ENCODE measurements at places on chromosomes 2 and 18. TPM values are rescaled to one million over a fixed set of nuclear protein-coding genes. Genes with fewer than 3 reads are reported as not detected.
A peak's percentile ranks its signal among the peaks of the same experiment; 100 is the strongest.

- peaks cover 9% of the 10 kb centered on the region for H3K4me1 ChIP-seq
- no peaks in the 10 kb centered on the region for H3K27me3 ChIP-seq
- DNase-seq = no peak
- H3K27ac ChIP-seq = no peak overlapping the region
- H3K4me3 ChIP-seq = no peak overlapping the region
- peaks cover 41% of the 10 kb centered on the region for H3K36me3 ChIP-seq
These were observed 20.9 kb downstream of the OXER1 start for GRCh38 chr2:42742740-42743658.

DNA sequence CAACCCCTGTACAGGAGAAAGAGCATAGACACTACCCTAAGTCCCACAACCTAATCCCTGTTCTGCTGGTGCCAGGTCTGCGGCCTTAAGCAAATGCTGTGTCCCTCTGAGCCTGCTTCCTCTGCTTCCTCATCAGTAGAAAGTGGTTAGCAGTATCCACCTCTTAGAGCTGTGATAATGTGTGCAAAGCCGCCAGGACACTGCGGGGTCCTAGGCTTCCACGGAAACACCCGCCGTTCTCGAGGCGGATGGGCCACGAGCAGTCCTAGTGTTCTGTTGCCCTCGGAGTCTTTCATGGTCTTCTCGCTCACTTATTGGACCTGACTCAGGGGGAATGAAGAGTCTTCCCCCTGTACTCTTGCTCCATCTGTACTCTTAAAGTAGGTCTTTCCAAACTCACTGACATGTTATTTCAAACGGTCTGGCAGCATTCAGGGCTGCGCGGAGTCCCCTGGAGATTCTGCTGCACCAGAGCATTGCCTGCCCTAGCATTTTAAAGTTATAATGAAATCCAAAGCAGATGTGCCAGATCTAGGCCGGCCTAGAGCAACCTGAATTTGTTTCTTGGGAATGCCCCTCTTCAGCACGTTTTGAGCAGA lies 107.2 kb upstream of the ZNF236 start:
- peaks cover 14% of the 10 kb centered on the region for H3K4me1 ChIP-seq
- no peak overlapping the region for H3K4me3 ChIP-seq
- DNase-seq = no peak

- no peaks in the 10 kb centered on the region for H3K4me1 ChIP-seq
- no peaks in the 10 kb centered on the region for H3K27me3 ChIP-seq
- no peak for DNase-seq
- H3K4me3 ChIP-seq = no peak overlapping the region
These were observed 58.3 kb downstream of the EFEMP1 start for GRCh38 chr2:55865096-55865835.

GRCh38 chr2:31227711-31228125 lies 6.2 kb upstream of the EHD3 start:
- H3K36me3 ChIP-seq = no peaks in the 10 kb centered on the region
- H3K4me1 ChIP-seq = no peaks in the 10 kb centered on the region
- H3K27me3 ChIP-seq = peaks cover 21% of the 10 kb centered on the region
- DNase-seq = no peak

SP110 gene
- 188 TPM for total RNA-seq

DNA sequence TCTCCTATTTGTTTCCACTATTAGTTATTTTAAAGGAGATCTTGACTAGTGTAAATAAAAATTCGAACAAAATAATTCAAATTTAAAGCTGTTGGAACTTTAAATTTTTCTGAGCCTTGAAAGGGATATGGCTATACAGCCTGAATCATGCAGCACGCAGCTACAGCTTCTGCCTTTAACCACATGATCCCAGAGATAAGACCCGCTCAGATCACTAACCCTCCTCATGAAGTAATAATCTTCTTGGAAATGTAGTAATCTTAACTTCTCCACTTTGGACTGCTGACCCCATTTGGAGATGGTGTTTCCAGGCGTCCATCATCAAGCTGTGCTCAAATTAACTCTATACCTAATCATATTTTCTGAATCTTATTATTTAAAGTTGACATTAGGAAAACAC lies 336.6 kb downstream of the DSC3 start:
- no peak overlapping the region for H3K4me3 ChIP-seq
- no peak for DNase-seq
- H3K27me3 ChIP-seq = no peaks in the 10 kb centered on the region
- H3K36me3 ChIP-seq = no peaks in the 10 kb centered on the region
- H3K27ac ChIP-seq = no peak overlapping the region

GRCh38 chr18:23363865-23364570 lies 89.1 kb upstream of the RIOK3 start:
- H3K36me3 ChIP-seq = no peaks in the 10 kb centered on the region
- no peaks in the 10 kb centered on the region for H3K27me3 ChIP-seq
- H3K4me3 ChIP-seq = no peak overlapping the region
- DNase-seq = no peak
- no peak overlapping the region for H3K27ac ChIP-seq

KCNE4 gene
- not detected for total RNA-seq

DNA sequence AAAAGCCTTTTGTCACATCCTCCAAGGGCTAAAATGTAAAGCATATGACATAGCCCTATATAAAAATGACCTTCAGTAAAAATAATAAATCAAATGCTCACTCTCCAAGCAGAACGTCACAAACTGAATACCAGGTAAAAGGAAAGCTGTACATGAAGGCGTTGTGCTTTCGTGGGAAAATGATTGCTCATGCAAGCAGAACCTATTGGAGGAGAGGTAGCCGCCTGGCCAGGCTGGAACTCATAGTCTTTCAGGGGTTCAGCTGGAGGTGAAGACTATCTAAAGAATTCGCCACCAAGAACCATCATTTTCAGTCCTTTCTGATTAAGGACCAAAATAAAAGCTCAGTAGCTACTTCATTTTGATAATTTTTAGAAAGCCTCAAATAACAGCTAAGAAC lies 44.7 kb downstream of the ANKRD44 start:
- H3K36me3 ChIP-seq = peaks cover 40% of the 10 kb centered on the region
- DNase-seq = no peak
- H3K4me1 ChIP-seq = peaks cover 96% of the 10 kb centered on the region
- H3K27ac ChIP-seq = peak overlapping the region; percentile 82
- H3K4me3 ChIP-seq = peak overlapping the region; percentile 17
- H3K27me3 ChIP-seq = no peaks in the 10 kb centered on the region

GRCh38 chr2:229118927-229119326 lies 152.2 kb downstream of the PID1 start:
- H3K4me3 ChIP-seq = no peak overlapping the region
- no peaks in the 10 kb centered on the region for H3K4me1 ChIP-seq
- H3K27me3 ChIP-seq = no peaks in the 10 kb centered on the region
- H3K27ac ChIP-seq = no peak overlapping the region

GRCh38 chr18:9069601-9070000 lies 32.9 kb upstream of the NDUFV2 start:
- H3K27ac ChIP-seq = no peak overlapping the region
- no peaks in the 10 kb centered on the region for H3K27me3 ChIP-seq
- H3K36me3 ChIP-seq = no peaks in the 10 kb centered on the region
- H3K4me3 ChIP-seq = no peak overlapping the region

LINC00305 gene
- not detected for total RNA-seq

DNA sequence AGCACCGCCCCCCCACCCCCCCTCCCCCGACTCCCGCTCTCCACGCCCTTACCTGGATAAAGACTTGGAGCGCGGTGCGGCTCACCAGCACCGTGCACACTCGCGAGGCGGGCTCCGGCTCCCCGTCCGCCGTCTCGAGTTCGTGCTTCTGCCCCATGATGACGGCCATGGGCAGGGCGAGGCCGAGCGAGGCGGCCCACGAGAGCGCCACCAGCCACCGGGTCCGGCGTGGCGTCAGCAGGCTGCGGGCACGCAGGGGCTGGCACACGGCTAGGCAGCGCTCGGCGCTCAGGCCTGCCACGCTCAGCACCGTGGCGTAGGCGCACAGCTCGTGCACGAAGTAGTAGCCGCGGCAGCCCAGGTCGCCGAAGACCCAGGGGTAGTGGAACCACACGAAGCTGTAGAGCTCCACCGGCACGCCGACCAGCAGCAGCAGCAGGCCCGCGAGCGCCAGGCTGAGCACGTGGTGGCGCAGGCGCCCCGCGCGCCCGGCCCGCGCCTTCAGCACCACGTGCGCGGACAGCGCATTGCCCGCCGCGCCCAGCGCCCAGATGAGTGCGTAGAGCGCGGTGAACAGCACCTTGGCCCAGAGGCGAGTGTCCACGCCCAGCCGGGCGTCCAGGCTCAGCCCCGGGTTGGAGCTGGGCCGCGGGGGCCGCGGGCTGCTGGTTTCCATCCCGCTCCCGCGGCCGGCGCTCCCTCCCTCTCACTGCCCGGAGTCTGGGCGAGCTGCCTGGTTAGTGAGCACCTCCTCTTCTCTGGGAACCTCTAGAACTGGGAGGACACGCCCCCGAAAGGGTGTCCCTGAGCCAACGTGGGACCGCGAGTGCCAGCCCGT lies at the start of gene NTSR2:
Gene NTSR2 (minus strand): TSS at position 742 of the 838 bp plus-strand sequence. CDS start 66 bp downstream, at position 676.
- H3K27ac ChIP-seq = no peak within 1 kb of the TSS
- peak; percentile 36 for DNase-seq
- no peak within 1 kb of the TSS for H3K4me3 ChIP-seq
- H3K4me1 ChIP-seq = peaks cover 9% of the 10 kb centered on the region
- no peaks in the 10 kb centered on the region for H3K36me3 ChIP-seq

DNA sequence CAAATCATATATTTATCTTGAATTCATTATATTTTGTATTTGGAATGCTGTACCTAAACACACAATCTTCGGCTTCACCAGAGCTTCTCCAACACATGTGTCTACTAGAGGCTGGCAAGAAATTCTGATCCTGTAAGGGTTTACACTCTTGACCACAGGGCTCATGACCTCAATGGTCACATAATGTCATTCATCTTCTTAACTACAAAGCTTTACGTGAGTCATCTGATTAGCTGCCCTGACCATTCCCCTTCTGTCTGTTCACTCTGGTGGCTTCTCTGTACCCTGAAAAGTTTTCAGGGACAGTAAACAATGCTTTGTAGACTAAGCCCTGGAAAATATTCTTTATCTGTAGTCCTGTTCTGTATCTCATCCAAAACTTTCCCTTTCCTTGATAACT lies 423.9 kb downstream of the CMPK2 start:
- no peak overlapping the region for H3K27ac ChIP-seq
- no peaks in the 10 kb centered on the region for H3K36me3 ChIP-seq
- no peaks in the 10 kb centered on the region for H3K27me3 ChIP-seq
- no peaks in the 10 kb centered on the region for H3K4me1 ChIP-seq

GRCh38 chr2:142134911-142135310 lies 4.1 kb upstream of the LRP1B start:
- peaks cover 10% of the 10 kb centered on the region for H3K4me1 ChIP-seq
- peaks cover 26% of the 10 kb centered on the region for H3K27me3 ChIP-seq
- no peak for DNase-seq
- H3K36me3 ChIP-seq = no peaks in the 10 kb centered on the region
- H3K4me3 ChIP-seq = no peak overlapping the region

DNA sequence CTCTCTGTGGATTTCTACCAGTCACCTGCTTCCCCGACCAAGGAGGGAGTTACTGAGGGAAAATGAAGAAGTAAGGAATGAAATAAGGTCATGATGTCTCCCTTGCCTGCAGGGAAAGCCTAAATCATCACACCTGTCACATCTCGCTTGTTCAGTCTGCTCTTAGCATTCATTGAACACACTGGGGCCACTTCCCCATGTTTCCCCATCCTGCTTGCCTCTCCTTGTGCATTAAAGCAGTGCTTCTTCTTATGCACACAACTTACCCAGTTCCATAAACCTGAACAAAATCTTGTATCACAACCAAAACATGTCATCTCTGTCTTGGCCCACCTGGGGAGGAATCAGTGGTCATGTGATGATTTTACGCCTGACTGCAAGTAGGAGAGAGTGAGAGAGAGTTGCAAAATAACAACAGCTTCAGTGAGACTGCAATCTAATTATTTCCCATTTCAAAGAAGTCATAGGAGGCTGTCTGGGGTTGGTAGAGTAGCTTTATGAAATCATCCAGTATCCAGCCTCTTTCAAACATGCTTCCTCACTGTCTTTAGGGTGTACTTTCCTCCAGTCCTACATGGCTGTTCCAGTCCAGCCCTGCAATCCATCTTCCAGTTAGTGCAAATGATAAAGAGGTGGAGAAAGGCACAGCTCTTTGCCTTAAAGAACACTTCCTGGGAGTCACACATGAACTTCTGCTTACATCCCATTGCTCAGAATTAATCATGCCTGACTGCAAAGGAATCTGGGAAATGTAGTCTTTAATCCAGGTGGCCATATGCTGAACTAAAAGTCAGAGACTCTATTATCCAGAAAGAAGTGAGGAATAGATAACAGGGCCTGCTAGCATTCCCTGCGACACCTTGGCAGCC lies 220.1 kb downstream of the HAUS1 start:
- H3K4me3 ChIP-seq = no peak overlapping the region
- no peak for DNase-seq
- H3K27me3 ChIP-seq = peaks cover 6% of the 10 kb centered on the region
- no peak overlapping the region for H3K27ac ChIP-seq
- peaks cover 3% of the 10 kb centered on the region for H3K4me1 ChIP-seq

CIB4 gene
- total RNA-seq = not detected

DNA sequence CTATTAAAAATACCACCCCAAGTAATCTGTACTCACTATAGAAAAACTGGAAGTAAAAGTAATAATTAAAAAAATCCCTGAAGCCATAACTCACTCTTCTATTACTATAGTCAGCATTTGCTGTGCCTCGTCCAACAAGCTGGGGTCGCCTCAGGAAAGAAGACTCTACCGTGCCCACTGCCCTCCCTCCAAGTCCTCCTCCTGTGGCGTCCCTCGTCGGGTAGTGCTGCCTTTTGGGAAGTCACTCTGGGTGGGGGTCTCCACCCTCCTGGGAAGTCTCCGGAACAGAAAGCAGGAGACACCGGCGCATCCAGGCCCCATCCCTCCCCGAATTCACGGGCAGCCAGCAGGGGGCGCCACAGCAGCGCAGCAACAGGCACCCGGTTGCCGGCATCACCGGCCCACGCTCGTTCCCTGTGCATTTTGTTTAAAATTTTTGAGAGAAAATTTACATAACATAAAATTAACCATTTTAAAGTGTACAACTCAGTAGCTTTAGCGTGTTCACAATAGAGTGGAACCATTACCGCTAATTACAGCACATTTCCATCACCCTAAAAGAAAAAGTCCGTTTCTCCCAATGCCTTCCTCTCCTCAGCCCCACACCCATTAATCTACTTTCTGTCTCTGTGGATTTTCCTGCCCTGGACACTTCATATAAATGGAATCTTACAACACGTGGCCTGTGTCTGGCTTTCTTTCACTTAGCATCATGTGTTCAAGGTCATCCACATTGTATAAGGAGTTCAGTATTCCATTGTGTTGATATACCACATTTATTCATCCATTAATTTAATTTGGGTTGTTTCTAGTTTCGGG lies 62.2 kb downstream of the ADNP2 start:
- peaks cover 16% of the 10 kb centered on the region for H3K4me1 ChIP-seq
- H3K36me3 ChIP-seq = no peaks in the 10 kb centered on the region
- H3K27ac ChIP-seq = no peak overlapping the region
